ENCODE measurements at places on chromosomes 2 and 18.

DNA sequence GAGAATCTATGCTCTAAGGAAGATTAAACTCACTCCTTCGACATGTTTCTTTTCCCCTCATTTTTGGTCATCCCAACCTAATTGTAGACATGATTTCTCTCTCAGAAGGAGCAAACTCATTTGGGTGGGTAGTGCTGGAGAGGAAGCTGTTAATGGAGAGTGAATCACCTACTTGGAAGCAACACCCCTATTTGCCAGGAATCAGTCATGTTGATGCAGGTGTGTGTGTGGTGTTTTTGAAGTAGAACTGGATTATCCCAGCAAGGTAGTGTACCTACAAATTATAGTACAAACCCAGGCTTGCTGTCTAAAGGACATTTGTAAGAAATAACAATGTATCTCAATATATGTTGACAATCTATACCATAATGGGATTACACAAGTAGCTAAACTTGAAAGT lies 186.4 kb downstream of the EPHA4 start:
- no peak for DNase-seq

GRCh38 chr2:215915441-215915840 lies 97.9 kb downstream of the MREG start:
- no peak for DNase-seq

- no peak for DNase-seq
Measured at GRCh38 chr2:176131848-176132158, 2.3 kb downstream of the HOXD8 start.

- DNase-seq: no peak
Measured at GRCh38 chr2:68753318-68753717, 18.7 kb downstream of the ARHGAP25 start.
